Kidney (tissue), 22 donors: ENCODE measurements at places on chromosomes 3 and 15. TPM values are rescaled to one million over a fixed set of nuclear protein-coding genes. Genes with fewer than 3 reads are reported as not detected.

- no peak for DNase-seq
These were observed 12.7 kb upstream of the FAM240A start for GRCh38 chr3:46599590-46599989.

- DNase-seq, result no peak
These were observed 37.3 kb upstream of the IGF1R start for GRCh38 chr15:98610991-98611390.

- DNase-seq, result no peak
These were observed 189.1 kb downstream of the ANXA2 start for GRCh38 chr15:60208709-60209108.

- DNase-seq, result peak; percentile 40
These were observed 7.7 kb downstream of the HOMER2 start for GRCh38 chr15:82944821-82945220.

Gene ZBED2
- polyA plus RNA-seq, result 0.54 TPM

Gene DAG1
- 40.4 TPM for polyA plus RNA-seq
